GM12892 (cell line): ENCODE measurements at places on chromosomes 4 and X.

GRCh38 chr4:76950052-76950955 is 752 bp downstream of the SEPTIN11 start:
- peak; percentile 48 for DNase-seq

- no peak for DNase-seq
These were observed 26.0 kb downstream of the ARL13A start for GRCh38 chrX:100995469-100995868.

DNA sequence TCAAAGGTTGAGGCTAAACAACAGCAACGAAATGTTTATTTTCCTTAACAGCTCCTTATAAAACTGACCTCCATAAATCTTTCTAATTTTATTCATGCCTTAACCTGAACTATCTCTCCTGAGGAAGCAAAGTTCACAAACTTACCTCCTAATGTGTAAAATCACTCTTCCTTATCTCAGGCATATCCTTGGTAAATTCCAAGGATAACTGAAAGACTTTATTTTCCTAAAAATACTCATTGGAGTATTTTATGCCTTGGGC is 197.4 kb downstream of the NWD2 start:
- no peak for DNase-seq

DNA sequence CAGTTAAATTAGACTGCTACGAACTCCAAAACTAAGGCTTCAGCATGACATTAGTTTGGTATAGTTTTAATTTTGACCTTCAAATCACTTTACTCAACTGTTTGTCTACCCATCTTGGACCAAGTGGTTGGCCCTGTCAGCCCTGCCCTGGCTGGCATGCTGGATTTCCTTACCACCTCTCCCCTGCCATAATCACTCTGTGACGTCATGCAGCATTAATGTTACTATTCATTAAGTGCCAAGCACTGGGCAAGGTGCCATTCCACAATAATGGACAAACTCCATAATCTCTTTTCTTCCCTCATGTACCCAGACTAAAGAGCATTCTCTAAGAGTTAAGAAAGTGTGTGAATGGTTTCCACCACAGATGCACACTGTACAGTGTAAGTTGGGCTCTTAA is 277.0 kb upstream of the INTU start:
- DNase-seq: no peak

- DNase-seq: no peak
These were observed 4.1 kb downstream of the POF1B start for GRCh38 chrX:85375333-85375738.

GRCh38 chr4:82811392-82811791 is 12.8 kb upstream of the SCD5 start:
- no peak for DNase-seq

DNA sequence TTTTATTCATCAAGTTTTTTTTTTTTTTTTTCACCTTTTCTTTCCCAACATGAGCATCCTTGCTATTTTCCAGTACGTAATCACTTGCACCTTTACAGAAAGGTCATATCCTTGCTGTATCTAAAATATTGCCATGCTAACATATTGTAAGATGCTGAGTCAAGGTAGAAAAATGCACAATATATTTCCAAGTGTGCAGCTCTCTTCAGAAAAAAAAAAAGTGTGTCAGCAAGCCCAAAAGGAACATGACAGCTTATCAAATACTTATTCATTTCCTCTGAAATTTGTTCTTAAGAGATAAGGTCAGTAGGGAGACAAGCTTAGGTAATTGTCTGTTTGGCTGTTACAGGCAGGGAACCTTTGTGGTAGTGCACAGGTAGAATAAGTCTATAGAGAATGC is 27.0 kb downstream of the SH2D1A start:
- DNase-seq: no peak

GRCh38 chr4:140719022-140719421 is 37.2 kb downstream of the TBC1D9 start:
- DNase-seq: no peak

- DNase-seq: no peak
These were observed 1568.6 kb upstream of the PCDH7 start for GRCh38 chr4:29151584-29151983.

- DNase-seq: no peak
These were observed 81.8 kb downstream of the MID1IP1 start for GRCh38 chrX:38882894-38883626.

DNA sequence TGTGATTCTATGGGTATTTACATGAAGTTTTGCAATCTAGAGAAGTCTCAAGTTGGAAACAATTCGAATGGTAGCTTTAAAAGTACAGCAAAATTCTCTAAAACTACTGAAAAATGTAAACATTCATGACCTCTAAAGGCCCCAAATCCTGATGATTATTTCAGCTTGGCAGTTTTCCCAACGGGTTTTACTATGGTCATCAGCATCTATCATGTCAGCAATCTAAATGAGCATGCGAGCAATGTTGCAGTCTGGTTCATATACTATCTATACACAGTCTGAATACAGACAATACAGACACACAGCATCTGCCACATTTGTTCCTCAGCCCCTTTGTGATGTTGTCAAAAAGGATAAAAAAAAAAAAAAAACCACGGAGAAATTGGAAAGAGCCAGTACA is 790.3 kb upstream of the HTR2C start:
- DNase-seq: no peak

DNA sequence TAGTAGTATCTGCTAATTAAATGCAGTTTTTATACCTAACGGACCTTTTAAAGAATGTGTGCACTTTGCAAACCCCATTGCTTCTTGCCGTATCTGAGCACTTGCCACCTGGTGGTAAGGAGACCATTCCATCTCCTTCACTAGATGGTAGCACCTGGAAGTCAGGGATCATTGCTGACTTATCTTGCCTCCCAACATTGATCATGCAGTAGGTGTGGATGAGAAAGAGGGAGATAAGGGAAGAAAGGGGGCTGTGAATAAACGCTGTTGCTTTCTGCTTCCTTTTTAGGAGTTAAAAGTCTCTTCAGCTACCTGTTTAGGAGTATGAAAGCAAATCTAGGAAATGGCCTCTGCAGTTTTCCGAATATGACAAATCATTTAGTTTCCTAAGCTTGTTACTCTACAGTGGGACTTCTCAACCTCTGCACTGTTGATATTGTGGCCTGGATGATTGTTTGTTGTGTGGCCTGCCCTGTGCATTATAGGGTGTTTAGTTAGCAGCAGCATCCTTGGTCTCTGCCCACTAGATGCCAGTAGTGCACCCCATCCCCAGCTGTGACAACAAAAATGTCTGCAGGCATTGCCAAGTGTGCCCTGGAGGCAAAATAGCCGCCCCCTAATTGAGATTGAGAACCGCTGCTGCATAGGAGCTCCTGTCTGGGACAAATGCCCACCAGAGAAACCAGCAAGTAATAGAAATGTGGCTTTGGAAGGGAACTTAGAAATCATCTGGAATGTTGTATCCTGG is 38.8 kb downstream of the GAB1 start:
- DNase-seq: no peak

GRCh38 chrX:150569155-150569477 is 695 bp downstream of the MTM1 start:
- no peak for DNase-seq

GRCh38 chrX:40749681-40750494 is 14.5 kb upstream of the MED14 start:
- DNase-seq: no peak
